Keratinocyte (primary cell): ENCODE measurements at places on chromosomes 2 and 18. TPM values are rescaled to one million over a fixed set of nuclear protein-coding genes. Genes with fewer than 3 reads are reported as not detected.

The LAMA3 gene
- polyA plus RNA-seq, result 1,944 to 2,775 TPM (median 2,231 TPM) in 3 replicates

The PPP3R1 gene
- polyA plus RNA-seq, result 10.1 to 28.5 TPM (median 21.6 TPM) in 3 replicates

The SATB2 gene
- polyA plus RNA-seq, result 1.4 to 1.5 TPM (median 1.4 TPM) in 3 replicates

The UGT1A3 gene
- polyA plus RNA-seq, result 0.63 to 3.2 TPM (median 1.8 TPM) in 3 replicates

DNA sequence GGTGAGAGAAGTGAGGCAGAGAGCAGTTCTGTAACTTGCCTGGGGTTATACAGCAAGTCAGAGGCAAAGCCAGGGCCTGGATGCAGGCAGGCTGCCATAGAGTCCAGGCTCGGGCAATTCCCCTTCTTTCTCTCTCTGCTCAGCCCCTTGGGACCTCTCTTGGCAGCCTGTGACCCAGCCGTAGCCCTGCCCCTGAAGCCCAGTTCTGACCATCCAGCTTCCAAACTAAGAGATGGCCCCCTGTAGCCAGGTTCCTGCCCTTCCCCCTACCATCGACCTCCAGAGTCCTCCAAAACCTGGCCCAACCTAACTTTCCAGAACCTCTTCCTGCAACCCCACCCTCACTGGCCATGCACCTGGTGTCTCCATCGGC is 201.2 kb downstream of the CTIF start:
- no peak for DNase-seq

DNA sequence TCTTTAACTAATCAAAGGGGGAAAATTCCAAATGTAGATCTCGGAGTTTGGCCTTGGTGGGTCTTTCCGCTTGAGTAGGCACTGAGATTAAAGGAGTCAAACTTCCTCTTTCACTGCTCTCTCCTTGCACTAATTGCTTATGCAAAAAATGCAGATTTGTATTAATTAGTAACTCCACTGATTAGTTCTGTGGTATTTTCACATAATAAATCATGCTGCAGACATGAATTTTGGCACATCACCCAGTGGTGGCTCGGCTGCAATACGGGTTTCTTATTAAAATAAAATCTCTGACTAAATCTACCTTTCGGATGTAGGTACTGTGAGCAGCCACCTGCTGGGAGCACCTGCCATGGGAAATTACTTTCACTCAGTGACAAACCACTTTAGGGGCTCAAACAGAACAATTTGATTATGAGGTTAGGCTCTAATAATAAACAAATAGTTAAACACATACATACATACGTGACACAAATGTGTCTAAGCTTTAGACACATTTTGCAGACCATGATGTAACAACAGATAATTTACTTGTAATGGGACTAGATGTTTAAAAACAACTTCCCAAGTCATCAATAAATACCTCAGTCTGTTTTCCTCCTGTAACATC is 6.4 kb upstream of the NEUROD1 start:
- DNase-seq, result no peak

DNA sequence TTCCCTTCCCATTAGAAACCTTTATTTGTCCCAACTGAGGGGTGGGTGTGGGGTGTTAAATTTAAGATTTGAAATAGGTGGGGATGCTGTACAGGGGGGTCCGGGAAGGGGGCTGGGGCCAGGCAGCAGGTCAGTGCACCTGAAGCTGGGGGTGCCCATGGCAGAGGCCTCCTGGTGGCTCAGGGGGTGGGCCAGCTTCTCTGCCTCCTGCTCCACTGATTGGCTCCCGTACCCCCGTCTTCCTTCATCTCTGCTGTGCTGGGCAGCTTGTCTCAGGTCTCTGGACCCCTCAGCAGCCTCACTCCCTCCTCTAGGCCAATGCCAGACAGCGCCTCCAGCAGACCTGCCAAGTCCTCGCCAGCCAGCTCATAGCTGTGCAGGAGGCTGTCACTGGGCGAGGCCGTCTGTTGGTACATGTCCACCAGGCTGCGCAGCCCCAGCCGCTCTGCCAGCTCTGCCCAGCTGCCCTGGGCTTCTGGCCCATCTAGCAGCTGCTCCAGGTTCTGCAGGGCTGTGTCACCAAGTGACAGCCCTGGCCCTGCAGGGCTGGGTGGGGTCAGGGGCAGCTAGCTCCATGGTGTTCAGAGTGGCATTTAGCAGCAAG is 2.0 kb upstream of the ANKRD62 start:
- DNase-seq, result no peak

- no peak for DNase-seq
Measured at GRCh38 chr2:173828189-173829142, 136.7 kb downstream of the SP3 start.

GRCh38 chr2:98486374-98486981 is 41.8 kb downstream of the INPP4A start:
- DNase-seq, result no peak

GRCh38 chr18:67805261-67805660 is 288.7 kb upstream of the DSEL start:
- DNase-seq, result no peak

- no peak for DNase-seq
Measured at GRCh38 chr2:43484323-43484930, 111.4 kb downstream of the THADA start.

DNA sequence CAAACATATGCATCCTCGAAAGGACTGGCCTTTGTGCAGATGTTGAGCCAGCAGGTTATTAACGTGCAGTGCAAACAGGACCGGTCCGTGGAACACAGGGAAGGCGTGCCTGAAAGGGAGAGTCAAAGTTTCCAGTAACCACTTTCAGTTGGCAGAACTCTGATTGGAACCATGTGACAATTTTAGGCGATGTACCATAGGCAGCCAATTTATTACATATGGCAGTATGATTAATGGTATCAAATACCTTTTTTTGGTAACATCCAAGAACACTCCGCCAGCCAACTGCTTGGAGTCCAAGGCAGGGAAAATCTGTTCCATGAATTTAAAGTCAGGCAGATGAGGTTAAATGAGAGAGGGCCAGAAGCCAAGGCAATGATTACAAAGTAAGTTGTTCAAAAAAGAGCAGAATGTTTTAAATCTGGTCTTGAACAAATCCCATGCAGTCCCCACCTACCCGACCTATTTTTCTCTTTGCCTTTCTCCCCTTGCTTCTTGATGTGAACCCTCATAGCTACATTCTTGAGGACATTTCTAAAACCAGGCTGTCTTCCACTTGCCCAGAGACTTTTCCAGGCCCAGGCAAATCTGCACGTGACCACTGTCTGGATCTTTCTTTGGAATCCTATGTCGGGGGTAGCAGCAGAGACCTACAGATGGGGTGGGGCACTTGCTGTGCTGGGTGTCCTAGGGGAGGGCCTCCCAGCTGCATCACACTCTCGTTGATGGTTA is 351.7 kb downstream of the HRH4 start:
- no peak for DNase-seq

DNA sequence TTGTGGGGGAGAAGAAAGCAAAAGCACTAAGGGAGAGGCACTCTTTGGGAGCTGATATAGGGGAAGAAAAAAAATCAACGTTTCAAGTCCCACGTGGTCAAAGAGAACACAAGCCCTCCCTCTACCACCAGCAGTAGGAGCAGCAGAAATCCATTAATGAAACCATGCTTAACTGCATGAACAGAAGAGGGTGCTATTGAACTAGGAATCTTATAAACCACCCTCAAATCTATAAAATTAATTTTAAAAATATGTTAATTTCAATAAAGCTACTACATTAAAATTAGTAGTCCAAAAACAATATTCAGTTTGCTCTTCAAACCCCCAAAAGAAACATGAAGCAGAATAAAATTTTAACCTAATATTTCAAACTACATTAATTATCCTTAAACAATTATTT is 147.8 kb downstream of the TMEM18 start:
- DNase-seq, result no peak

GRCh38 chr18:55105873-55106272 is 146.6 kb upstream of the CCDC68 start:
- DNase-seq, result no peak

DNA sequence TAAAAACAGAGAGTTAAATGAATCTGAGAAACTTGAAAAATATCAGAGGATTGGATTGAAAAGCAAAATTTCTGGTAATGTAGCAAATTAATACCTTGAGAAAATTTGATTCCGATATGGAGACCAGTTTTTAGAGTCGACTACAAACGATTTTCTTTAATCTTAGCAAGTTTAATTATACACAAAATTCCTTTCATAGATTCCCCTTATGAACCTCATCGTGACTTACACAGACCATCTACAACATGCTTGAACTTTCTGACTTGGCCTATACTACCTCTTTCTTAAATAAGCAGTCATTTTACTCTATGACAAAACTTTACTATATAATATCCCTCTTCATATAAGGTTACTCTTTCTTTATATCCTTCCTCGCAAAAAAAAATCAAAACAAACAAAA is 769.6 kb upstream of the CRIM1 start:
- no peak for DNase-seq

DNA sequence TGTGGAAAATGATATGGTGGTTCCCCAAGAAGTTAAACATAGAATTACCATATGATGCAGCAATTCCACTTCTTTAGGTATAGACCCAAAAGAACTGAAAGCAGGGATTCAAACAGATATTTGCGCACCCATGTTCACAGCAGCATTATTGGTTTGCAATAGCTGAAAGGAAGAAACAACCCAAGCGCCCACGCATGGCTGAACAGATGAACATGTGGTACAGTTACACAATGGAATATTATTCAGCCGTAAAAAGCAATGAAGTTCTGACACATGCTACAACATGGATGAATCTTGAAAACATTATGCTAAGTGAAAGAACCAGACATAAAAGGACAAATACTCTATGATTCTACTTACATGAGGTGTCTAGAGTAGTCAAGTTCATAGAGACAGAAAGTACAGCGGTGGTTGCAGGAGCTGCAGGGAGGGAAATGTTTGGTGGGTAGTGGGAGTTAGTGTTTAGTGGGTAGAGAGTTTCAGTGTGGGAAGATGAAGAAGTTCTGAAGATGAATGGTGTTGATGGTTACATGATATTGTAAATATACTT is 26.7 kb upstream of the ASPRV1 start:
- DNase-seq, result no peak

DNA sequence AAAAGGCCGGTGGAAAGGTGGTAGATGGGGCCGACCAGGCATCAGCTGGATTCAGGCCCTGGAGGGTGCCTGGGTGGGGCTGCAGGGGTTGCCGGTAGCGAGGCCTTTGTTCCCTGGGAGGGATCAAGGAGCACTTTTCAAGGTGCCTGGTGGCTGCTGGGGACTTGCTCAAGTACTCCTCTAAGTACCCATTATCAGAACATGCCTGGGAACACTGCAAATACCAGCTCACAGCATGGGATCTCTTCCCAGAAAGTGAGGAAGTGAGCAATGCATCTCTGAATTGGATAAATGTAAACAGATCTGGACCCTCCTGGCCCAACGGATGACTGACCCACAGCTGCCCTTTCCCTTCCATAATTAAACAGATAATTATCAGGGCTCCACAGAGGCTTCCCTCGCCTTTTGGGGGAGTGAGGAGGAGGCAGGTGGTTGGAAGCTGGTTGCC is 210.5 kb downstream of the SH3RF3 start:
- no peak for DNase-seq

DNA sequence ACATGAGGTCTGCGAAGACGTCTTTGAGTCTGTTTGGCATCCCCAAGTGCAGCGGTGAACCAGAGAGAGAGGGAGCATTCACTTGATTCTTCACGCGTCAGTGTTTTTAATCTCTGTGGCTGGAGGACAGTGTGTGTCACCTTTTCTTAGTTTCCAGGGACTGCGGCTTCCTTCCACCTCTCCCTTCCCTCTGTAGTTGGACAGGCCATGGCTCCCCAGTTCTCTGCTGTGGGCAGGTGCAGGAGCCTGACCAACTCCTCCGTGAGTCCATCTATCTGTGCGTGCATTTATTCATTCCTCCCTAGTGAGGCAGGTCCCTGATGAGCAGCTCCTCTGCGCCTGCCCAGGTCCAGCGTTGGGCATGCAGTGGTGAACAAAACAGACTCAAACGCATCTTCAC is 42.9 kb downstream of the AGAP1 start:
- no peak for DNase-seq

DNA sequence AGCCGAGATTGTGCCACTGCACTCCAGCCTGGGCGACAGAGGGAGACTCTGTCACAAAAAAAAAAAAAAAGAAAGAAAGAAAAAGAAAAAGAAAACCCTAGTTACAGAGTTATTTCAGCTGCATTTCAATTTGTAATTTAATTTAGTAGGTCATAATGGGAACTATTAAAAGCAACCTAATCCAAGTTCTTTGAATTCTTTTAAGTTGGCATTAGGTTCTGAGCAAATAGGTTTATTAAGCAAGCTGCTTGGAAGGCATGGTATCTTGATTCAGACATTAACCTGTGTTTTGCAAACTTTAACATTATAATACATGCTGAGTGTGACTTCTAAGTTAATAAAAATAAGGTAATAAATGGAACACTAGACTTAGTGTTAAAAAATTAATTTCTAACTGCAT is 29.8 kb upstream of the COBLL1 start:
- no peak for DNase-seq

- no peak for DNase-seq
Measured at GRCh38 chr2:179129574-179130238, 79.8 kb upstream of the CCDC141 start.

DNA sequence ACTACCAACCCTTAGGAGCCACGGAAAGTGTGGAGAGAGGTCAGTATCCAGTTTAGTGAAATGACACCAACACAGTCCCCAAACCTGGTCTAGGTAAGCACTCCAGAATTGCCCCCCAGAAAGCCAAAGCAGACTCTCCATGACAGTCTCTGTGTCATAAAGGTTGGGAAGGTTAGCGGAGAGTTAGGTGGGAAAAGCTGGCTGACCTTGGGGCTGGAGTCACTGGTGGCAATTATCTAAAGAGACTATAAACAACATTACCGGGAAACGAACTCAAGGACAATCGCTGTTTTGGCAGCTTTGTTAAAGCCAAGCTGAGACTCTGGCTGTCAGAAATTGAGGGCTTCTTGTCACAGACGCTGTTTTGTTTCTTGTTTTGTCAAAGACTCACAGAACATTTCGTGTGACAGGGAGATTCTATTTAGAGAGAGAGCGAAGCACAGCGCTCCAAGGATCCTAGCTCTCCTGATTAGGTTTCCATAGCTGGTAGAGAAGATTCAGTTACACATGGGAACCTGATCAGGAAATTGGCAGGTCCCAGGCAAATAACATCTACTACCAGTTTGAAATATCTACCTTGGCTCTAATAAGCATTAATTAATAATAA is 111.3 kb downstream of the LNPK start:
- DNase-seq, result no peak

GRCh38 chr2:101113441-101114267 is 37.5 kb downstream of the TBC1D8 start:
- DNase-seq, result peak; percentile 64

- DNase-seq, result no peak
Measured at GRCh38 chr2:144796936-144797335, 277.0 kb upstream of the ZEB2 start.

DNA sequence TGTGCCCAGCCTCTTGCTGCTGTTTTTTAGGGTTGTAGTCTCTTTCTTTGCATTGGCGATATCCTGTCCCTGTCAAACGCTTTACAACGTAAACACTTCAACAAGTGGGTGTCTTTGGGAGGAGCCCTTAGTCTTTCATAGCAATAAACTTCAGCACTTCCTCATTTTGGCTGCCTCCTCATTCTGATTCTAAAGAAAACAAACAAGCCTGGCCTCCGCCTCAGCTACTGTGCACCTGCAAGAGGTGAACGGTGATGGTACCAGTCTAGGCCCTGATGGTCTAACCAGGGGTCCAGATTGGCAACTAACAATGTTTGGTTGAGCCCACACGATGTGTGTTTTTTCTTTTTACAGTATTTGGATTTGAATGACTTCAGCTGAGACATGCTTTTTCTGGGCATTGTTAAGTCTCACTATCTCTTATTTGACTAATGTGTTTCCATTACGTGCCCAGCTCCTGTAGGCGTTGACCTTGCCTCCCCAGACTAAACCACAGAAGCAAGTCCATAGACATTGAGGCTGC is 53.2 kb upstream of the CUL3 start:
- no peak for DNase-seq

- no peak for DNase-seq
Measured at GRCh38 chr2:218471036-218471435, 52.1 kb downstream of the VIL1 start.
